ENCODE measurements at places on chromosomes 1 and 21. TPM values are rescaled to one million over a fixed set of nuclear protein-coding genes. Genes with fewer than 3 reads are reported as not detected.

The ARMH1 gene
- polyA plus RNA-seq = 577 TPM

The CENPS gene
- 17.2 TPM for polyA plus RNA-seq

The CSMD2 gene
- polyA plus RNA-seq = 0.14 TPM

The LMNA gene
- 68.3 TPM for polyA plus RNA-seq

The LCE4A gene
- polyA plus RNA-seq = not detected

The HPCAL4 gene
- polyA plus RNA-seq = 0.34 TPM

The COL16A1 gene
- polyA plus RNA-seq = 39.3 TPM

The SLC44A5 gene
- polyA plus RNA-seq = 1.5 TPM

- no peak for DNase-seq
- no peak overlapping the region for H3K27ac ChIP-seq
- no peaks in the 10 kb centered on the region for H3K36me3 ChIP-seq
- no peaks in the 10 kb centered on the region for H3K27me3 ChIP-seq
- no peaks in the 10 kb centered on the region for H3K4me1 ChIP-seq
These were observed 71.4 kb upstream of the KCNJ6 start for GRCh38 chr21:37987668-37988067.

- H3K4me1 ChIP-seq = no peaks in the 10 kb centered on the region
- H3K27me3 ChIP-seq = no peaks in the 10 kb centered on the region
- H3K36me3 ChIP-seq = no peaks in the 10 kb centered on the region
These were observed 129.9 kb downstream of the SLC30A10 start for GRCh38 chr1:219798283-219799030.

- H3K27ac ChIP-seq = no peak overlapping the region
- no peak overlapping the region for H3K4me3 ChIP-seq
- DNase-seq = no peak
These were observed 375.1 kb downstream of the RYR2 start for GRCh38 chr1:237416924-237417655.

DNA sequence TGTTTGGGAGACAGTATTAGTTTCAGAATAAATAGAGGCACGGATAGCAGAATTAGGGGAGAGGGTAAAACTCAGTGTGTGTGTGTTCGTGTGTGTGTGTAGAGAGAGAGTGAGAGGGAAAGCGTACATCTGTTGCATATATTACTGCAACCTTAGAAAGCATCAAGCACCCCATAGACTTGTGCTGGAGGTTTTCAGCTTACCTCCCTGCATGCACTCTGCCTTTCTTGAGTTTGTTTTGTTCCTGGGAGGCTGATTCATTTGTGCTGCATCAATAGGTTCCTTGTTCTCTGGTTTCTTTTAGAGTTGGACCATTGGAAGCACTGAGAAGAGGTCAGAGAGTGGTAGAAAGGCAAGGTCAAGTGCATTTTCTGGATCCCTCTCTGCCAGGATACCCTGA is 104.4 kb upstream of the KCNK1 start:
- DNase-seq = no peak
- no peak overlapping the region for H3K4me3 ChIP-seq
- H3K27me3 ChIP-seq = no peaks in the 10 kb centered on the region

DNA sequence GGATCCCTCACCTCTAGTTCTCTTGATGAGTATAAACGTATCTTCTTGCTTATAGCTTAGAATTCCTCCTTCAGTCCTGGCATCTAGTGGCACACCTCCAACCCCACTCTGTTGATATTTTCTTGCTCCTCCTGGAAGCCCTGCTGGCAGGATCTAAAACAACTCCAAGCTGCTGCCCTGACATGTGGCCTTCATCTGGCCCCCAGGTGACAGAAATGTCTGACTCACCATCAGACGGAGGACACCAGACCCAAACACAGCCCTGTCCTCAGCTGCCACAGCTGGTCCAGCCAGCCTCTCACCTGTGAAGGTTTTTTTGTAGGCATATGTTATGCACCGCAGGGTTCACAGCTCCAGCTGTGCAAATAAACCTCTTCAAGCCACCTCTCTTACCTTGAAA is 53.4 kb downstream of the KRTAP19-8 start:
- H3K36me3 ChIP-seq = no peaks in the 10 kb centered on the region
- no peak overlapping the region for H3K4me3 ChIP-seq
- DNase-seq = no peak
- no peaks in the 10 kb centered on the region for H3K27me3 ChIP-seq

DNA sequence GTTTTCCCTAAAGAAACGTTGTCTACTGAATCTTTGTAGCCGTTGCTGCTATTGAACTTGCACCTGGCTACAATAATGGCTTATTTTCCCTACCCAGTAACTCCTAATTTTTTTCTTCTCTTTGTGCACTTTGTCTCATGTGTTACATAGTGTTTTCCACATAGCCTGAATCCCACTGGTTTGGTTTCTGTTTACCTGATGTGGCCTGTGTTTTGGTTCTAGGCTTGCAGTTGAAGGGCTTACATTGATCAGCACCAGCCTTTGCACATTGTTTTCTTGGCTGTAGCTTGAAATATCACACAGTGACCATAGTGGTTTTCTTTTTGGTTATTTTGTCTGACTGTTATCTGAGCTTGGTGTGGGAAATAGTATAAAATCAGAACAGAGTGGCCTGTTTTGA is 29.5 kb downstream of the ST3GAL3 start:
- H3K4me3 ChIP-seq = no peak overlapping the region
- H3K27ac ChIP-seq = no peak overlapping the region
- H3K36me3 ChIP-seq = peaks cover 6% of the 10 kb centered on the region
- DNase-seq = no peak

DNA sequence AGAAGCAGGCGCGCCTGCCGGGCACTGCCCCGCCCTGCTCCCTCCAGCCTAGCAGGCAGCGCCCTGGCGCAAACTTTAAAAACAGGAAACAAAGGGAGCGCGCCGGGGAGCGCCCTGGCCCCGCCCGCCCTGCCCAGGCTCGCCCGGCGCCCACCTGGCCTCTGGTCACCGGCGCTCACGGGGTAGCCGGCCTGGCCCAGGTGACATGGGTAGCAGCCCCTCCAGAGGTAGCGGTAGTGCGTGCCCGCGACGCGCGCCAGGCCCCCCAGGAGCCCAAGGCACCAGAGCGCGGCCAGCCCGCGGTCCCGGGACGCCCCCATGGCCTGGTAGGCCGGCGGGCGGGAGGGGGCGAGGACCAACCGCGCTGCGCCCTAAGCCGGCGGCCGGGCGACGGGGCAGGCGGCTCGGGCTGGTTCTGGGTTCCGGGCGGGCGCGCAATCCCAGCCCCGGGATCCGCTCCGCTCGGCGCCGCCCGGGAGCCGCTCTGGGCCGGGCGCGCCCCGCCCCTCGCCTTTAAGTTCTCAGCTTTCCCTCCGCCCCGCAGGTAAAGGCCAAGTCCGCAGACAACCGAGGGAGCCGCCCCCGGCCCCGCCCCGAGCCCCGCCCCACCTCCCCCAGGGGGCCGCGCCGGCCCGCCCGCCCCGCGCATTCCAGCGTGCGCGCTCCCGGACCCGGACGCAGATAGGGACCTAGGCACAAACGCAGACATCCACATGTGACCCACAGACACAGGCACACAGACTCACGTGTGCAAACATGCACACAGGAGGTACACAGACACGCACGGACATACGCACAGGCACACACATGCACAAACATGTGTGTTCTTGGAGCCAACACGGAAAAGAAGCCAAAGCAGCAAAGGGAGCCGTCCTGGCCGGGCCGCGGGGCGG is 76.7 kb downstream of the ARHGEF16 start:
- H3K36me3 ChIP-seq = no peaks in the 10 kb centered on the region
- peaks cover 8% of the 10 kb centered on the region for H3K27me3 ChIP-seq
- DNase-seq = peak; percentile 27
- H3K4me3 ChIP-seq = peak overlapping the region; percentile 65

DNA sequence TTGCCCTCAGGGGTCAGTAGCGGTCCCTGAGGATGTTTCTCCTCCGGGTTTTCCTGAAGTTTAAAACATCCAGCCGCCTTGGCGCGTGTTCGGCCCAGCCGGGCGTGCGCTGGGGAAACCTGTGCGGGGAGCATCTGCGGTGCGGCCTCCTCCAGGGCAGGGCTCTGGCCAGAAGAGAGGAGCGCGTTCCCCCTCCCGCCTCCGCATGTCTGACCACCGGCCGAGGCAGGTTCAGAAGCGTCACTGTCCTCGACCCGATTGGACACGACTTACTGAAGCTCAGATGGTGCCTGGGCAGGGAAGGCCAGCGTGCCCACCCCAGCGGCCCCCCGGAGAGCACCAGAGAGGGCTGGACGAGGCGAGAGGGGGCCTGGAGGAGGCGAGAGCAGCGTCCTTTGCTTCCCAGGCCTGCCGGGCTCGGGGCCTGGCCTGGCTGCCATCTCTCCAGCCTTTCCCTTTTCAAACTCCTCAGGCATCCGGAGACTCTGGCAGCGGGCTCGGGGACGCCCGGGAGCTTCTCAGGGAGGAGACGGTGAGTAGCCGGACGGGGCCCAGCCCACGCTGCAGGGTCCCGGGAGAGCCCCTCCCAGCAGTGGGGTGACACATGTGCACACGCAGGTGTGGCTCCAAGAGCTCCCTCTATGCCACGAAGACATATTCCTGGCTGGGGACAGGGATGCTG is 67.1 kb downstream of the SLC19A1 start:
- H3K27ac ChIP-seq = no peak overlapping the region
- peaks cover 3% of the 10 kb centered on the region for H3K36me3 ChIP-seq
- no peak overlapping the region for H3K4me3 ChIP-seq
- peaks cover 39% of the 10 kb centered on the region for H3K4me1 ChIP-seq

GRCh38 chr1:106678279-106679050 is 378.0 kb upstream of the PRMT6 start:
- H3K4me3 ChIP-seq = no peak overlapping the region
- DNase-seq = no peak
- no peak overlapping the region for H3K27ac ChIP-seq

GRCh38 chr1:33393524-33393923 is 37.4 kb downstream of the PHC2 start:
- H3K4me3 ChIP-seq = no peak overlapping the region
- H3K27me3 ChIP-seq = no peaks in the 10 kb centered on the region
- no peaks in the 10 kb centered on the region for H3K4me1 ChIP-seq
- no peak for DNase-seq

DNA sequence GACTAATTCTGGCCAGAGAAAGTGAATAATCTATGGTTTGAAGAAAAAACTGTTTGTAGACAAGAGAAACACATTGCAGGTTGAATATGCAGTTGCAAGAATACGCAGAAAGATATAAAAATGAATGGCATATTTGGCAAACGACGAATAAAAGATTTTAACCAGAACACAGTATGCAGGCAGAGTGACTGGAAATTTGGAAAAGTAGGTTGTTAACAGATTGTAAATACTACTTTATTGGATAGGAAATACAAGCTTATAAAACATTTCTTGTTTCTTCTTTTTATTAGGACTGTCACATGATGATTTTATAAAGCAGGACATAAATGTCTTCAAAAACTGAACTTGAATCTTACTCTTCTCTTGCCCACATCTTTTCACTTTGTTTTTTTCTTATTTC is 573.3 kb upstream of the PBX1 start:
- no peaks in the 10 kb centered on the region for H3K27me3 ChIP-seq
- H3K4me1 ChIP-seq = no peaks in the 10 kb centered on the region
- H3K36me3 ChIP-seq = no peaks in the 10 kb centered on the region
- no peak overlapping the region for H3K27ac ChIP-seq
- DNase-seq = no peak

DNA sequence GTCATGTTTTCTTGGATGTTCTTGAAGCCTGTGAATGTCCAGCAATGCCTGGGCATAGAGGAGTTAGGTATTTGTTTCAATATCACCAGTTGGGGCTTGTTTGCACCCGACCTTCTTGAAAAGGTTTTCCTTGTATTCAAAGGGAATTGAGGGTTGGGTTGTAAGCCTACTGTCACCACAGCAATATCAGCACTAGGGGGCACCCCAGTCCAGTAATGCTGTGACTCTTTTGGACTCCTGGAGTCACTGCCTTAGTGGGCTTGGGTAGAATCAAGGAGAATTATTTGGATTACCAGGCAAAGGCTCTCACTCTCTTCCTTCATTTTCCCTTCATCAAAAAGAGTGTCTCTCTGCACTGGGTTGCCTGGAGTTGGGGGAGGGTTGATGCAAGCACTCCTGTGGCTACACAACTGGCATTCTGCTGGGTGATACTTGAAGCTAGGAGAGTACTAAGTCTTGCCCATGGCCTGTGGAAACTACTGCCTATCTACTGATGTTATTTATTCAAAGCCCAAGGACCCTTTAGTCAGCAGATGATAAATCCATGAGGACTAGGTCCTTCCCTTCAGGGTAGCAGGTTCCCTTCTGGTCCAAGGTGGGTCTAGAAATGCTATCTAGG is 34.5 kb downstream of the OR10R2 start:
- H3K27ac ChIP-seq = no peak overlapping the region
- DNase-seq = no peak
- no peaks in the 10 kb centered on the region for H3K36me3 ChIP-seq

DNA sequence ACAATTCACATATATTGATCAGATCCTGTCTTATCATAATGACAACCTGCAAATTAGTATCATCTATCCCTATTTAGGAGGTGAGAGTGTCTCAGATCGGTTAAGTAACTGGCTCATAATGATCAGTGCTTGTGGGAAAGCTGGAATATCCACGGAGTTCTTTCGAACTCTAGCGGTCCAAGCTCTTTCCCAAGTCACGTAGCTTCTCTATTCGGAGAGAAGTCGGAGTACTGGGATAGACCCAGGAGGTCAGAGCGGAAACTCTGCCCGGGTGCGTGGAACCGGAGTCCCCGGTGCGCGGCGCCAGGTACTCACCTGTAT is 339 bp downstream of the PTGS2 start:
- H3K27ac ChIP-seq = no peak overlapping the region
- H3K4me1 ChIP-seq = peaks cover 8% of the 10 kb centered on the region
- peak overlapping the region; percentile 60 for H3K4me3 ChIP-seq
- H3K36me3 ChIP-seq = no peaks in the 10 kb centered on the region
- peaks cover 17% of the 10 kb centered on the region for H3K27me3 ChIP-seq

DNA sequence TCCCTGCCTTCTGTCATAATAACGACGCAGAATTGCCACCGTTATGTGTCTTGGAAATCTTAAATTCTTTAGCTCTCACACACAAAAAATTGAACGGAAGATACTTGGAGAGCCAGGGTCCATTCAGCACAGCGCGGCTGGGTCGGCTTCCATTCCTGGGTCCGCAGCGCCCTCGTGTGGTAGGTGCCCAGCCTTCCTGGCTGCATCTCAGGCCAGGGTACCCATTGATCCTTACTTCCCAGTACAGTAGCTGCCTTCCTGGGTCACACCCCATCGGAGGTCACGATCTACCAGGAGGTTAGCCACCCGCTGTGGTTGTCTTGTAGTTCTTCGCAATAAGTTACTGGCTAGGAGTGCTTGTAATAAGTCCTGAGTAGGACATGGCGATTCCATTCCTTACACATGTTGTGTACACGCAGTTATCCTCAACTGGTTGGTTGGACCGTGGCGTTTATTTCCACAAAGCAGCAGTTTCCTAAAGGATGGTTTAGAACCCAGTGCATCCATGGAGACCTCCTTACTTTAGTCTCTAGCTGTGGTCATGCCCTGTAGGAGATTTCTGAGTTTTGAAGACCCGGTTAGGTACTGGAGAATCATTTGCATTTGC is 9.9 kb upstream of the MTARC1 start:
- H3K4me1 ChIP-seq = no peaks in the 10 kb centered on the region
- H3K4me3 ChIP-seq = no peak overlapping the region
- no peak overlapping the region for H3K27ac ChIP-seq
- H3K27me3 ChIP-seq = no peaks in the 10 kb centered on the region

- no peak overlapping the region for H3K27ac ChIP-seq
- peaks cover 36% of the 10 kb centered on the region for H3K27me3 ChIP-seq
- H3K36me3 ChIP-seq = no peaks in the 10 kb centered on the region
These were observed 5.4 kb downstream of the CPLANE2 start for GRCh38 chr1:16231331-16232315.

- peak overlapping the region; percentile 6 for H3K4me3 ChIP-seq
- DNase-seq = peak; percentile 76
- H3K27ac ChIP-seq = peak overlapping the region; percentile 93
These were observed 16.4 kb upstream of the KIAA0040 start for GRCh38 chr1:175208773-175209492.

Measured in thymus (tissue), 14 donors.